ENCODE measurements at places on chromosomes 12 and 14.
A peak's percentile ranks its signal among the peaks of the same experiment; 100 is the strongest.

DNA sequence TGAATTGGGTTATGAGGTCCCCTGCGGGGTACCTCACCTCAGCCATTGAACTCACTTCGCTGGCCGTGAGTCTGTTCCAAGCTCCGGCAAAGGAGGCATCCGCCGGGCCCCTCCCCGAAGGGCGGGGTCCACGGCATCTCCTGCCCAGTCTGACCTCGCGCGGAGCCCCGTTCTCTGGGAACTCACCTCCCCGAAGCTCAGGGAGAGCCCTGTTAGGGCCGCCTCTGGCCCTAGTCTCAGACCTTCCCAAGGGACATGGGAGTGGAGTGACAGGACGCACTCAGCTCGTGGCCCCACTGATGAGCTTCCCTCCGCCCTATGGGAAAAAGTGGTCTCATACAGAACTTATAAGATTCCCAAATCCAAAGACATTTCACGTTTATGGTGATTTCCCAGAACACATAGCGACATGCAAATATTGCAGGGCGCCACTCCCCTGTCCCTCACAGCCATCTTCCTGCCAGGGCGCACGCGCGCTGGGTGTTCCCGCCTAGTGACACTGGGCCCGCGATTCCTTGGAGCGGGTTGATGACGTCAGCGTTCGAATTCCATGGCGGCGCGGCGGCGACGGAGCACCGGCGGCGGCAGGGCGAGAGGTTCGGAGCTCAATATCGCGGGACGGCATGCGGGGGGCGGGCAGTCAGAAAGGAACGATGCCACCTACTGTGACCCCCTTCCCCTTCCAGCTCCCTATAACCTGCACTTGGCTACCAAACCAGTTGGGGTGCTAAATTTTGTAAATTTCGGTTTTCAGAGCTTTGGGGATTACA is at the start of gene PARP2:
TSS of gene PARP2 (plus strand) at position 544 of the 770 bp plus-strand sequence. CDS start at position 551, 7 bp downstream.
- peak; percentile 99 for DNase-seq

DNA sequence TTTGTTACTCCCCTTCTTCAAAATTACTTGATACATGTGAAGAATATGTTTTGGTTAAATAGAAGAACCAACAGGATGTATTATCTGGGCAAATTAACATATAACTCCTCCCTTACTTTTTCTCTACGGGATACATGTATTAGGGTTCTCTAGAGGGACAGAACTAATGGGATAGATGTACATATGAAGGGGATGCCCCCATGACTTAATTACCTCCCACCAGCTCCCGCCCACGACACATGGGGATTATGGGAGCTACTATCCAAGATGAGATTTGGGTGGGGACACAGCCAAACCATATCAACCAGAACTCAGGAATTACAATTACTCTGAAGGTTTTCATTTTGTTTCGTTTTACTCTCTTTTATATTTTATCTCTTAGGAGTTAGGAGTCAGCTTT is 41.3 kb downstream of the VRK1 start:
- no peak for DNase-seq

DNA sequence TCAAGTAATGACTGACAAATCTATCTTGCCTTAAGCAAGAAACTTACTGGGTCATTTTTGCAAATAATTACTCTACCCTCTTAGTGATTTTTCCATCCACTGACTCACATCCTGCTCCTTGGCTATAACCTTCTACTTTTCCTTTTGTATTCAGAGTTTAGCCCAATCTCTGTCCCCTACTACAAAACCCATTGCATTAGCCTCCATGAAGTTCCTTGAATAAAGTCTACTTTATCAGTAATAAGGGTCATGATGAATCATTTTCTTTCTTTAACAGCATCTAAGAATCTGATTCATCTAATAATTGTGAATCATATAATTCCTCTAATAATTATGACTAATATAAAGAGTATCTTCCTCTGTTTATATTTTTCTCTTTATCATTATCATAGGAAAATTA is 132.6 kb downstream of the NTS start:
- DNase-seq, result no peak

- DNase-seq, result peak; percentile 92
Observed at GRCh38 chr12:57151741-57152630, 4.6 kb upstream of the LRP1-AS start.

DNA sequence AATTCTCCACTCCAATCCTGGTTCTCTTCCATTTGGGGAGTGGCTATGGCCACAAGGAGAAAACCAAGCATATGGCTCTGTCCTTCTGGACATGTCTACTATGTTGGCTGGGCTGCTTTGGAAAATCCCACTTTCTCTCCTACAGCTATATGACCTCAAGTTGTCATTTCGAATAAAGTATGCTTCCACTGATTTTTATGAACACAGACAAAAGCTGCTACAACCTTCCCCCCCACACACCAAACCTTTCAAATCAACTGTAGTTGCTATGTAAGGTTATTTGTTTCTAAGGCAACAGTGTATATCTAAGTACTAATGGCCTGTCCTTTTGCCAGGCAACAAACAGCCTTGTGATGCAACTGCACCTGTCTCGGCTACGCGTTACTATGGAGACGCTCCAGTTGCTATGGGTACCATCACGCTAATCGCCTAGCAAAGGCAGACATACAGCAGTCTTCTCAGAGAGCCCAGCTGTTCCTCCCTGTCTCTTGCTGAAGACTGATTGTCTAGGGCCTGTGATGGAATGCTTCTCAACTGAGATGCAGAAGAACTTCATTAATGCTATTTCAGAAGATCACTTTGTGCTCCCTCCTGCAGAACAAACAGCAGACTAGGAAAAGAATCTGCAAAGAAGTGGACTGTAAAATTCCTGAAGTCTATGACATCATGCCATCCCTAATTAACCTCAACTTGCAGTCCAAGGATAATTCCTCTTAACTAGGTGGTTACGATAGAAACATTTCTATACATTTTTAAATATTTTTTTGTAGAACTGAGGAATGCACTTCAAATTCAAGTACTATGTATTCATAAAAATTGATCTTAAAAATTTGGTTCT is 67.6 kb downstream of the FOXN3 start:
- no peak for DNase-seq

GRCh38 chr12:97024393-97024792 is 117.3 kb downstream of the NEDD1 start:
- no peak for DNase-seq

- DNase-seq, result no peak
Observed at GRCh38 chr14:28242895-28243294, 523.7 kb upstream of the FOXG1 start.

DNA sequence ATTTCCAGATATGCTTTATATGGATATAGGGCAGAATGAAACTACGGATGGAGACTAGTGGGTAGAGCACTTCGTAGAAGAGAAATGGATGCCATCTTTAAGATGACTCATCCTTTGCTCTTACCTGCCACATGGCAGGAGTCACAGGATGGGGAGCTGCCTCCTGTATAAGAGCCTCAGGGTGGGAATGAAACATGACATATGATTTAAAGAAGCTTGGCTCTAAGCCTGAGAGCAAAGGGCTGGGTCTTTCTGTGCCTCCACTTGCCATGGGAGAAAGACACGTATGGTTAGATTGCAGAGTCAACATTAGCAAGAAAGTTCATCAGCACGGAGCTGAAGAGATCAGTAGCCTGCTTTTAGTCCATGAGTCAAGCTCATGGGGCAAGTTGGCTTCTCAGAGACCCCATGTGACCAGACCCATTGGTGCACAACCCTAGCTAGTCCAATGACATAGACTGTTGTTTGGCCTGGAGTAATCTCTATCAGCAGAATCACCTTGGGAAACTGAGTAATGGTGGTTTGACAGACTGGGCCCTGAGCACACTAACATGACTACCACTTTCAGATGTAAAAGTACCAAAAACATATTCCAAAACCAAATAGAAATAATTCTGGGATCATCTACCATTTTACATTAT is 38.1 kb upstream of the IL22 start:
- no peak for DNase-seq

- no peak for DNase-seq
Observed at GRCh38 chr12:112685321-112685720, 106.2 kb upstream of the RPH3A start.

DNA sequence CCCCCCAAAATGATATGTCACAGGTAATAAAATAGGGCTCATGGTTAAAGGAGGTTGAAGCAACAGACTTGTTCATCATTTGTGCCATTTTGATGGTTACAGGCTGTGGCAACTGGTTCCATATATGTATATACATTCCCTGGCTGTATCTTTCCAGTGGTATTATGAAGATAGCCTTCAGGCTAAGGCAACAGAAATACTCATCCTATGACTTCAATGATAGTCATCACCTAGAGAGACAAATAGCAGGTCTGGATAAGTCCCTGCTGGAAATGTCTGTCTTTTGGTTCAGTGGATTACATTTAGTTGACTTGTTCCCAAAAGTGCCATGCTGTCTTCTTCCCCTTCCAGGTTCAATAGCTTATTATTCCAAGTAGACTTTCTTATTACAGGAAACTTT is 997.4 kb downstream of the FLRT2 start:
- DNase-seq, result no peak

- no peak for DNase-seq
Observed at GRCh38 chr14:34223373-34224148, 238.5 kb downstream of the SPTSSA start.

DNA sequence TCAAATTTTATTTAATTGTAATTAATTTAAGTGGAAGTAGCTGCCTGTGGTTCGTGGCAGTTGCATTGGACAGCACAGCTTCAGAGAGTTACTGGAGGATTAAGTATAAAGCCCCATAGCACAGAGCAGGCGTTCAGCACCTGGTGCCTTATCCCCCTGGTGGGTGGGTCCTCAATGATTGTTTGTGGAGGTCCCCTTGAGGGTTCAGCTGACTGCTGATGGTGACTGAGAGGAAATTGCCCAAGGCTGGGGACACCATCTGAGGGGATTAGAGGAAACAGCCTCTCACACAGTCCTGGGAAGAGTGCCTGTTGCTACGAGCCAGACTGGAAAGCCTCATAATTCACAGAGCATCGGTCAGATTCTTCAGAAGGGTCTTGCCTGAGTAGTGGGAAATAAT is 83.4 kb upstream of the NOS1 start:
- DNase-seq, result no peak

GRCh38 chr12:104956870-104957718 is 996 bp downstream of the SLC41A2 start:
- no peak for DNase-seq

DNA sequence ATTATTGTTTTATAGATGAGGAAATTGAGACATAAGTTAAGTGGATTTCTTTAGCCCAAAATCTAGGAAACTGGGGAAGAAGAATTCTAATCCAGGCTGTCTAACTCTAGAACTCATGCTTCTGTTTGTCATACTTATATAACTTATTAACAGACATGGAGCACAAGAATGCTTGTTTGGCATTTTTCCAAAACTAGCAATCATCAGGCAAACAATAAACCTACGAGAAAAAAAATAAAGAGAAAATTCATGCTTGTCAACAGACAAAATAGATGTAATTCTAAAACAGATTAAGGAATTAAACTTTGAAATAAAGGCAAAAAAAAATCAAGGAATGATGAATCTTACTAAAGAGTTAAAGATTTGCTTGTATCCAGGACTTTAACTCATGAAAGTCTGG is 103.1 kb downstream of the METTL25 start:
- DNase-seq, result no peak

DNA sequence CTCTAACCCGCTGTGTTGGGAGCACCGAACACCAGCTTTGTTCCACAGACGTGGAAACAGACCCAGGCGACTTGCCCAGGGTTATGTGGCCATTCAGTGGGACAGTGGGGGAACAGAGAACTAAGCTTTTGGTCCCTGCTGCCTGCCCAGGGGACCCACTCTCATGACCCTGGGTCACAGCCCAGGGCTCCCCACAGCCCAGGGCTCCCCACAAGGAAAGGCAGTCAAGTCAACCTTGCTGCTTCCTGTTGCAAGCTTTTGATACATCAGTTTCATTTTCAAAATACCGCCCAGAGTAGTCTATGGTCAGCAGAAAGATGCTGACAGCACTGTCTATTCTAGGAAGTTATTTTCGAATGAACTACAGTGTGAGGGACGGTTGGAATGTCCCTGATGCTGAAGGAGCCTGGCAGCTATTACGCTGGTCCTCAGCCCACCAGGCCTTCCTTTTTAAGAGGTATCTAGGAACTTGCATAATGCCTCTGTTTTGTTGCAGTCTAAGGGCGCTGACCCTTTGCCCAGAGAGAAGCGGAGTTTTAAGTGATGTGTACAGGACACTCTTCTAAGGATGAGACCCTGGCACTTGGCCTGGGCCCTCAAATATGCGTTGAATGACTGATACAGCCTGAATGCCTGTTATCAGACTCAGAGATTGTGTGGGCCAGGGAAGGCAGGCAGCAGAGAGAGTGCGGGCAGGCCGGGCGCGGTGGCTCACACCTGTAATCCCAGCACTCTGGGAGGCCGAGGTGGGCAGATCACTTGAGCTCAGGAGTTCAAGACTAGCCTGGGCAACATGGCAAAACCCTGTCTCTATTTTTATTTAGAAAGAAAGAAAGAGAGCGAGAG is 12.6 kb upstream of the TTC7B start:
- no peak for DNase-seq

DNA sequence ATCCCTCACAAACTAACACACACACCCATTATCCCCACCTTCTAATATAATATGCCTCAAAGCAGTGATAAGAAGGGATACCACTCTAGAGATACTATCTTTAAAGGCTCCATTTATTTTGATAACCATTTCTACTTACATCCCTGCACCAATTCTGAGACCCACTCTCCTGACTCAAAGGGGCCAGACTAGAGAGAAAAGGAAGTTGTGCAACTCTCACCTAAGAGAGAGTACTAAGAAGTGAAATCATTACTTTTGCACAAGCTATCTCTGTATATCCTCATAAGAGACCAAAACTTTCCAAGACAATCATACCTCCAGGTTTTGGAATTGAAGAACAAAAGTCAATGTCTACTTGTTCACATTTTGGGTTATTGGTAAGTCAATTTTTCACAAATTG is 45.4 kb upstream of the USP15 start:
- DNase-seq, result no peak

DNA sequence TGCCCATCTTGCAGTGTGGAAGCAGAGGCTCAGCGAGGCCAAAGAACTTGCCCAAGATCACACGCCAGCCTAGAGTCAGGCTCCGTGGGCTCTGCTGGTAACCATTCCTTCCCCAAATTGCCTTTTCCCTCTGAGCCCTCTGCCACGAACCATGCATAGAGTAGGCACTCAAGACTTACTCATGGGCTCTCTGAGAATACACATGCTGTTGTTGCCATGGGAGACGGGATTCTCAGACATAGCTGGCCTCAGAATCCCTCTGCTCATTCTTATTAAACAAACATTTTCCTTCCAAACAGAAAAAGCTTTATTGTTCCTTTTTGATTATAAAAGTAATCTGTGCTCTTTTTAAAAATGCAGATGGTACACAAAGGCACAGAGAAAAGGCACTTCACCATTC is 52.5 kb upstream of the WSCD2 start:
- no peak for DNase-seq

GRCh38 chr14:22460461-22461195 is 128.4 kb downstream of the DAD1 start:
- DNase-seq, result no peak

DNA sequence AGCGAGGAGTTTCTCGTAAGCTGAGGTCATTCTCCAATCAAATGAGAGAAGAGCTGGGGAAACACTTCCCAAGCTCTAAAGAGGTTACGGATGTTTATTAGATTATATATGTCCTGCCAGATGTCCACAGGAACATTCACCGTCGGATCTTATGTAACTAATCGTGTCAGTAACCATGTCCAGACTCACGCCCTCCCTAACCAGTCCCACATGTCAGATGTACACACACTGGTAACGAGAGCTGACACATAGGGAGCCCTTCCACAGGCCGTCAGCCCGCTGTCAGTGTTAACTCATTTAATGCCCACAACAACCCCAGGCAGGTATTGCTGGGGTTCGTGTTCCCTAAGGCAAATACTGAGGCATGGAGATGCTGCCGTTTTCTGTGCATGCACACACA is 223.7 kb upstream of the RTL1 start:
- DNase-seq, result no peak

Measured in AG09319 (cell line).